Activated CD8-positive, alpha-beta memory T cell treated with anti-CD3 and anti-CD28 coated beads for 48 hours (primary cell): ENCODE measurements at places on chromosomes 2 and 18.

- DNase-seq, result no peak
Measured at GRCh38 chr2:69549421-69549820, 94.1 kb downstream of the AAK1 start.

DNA sequence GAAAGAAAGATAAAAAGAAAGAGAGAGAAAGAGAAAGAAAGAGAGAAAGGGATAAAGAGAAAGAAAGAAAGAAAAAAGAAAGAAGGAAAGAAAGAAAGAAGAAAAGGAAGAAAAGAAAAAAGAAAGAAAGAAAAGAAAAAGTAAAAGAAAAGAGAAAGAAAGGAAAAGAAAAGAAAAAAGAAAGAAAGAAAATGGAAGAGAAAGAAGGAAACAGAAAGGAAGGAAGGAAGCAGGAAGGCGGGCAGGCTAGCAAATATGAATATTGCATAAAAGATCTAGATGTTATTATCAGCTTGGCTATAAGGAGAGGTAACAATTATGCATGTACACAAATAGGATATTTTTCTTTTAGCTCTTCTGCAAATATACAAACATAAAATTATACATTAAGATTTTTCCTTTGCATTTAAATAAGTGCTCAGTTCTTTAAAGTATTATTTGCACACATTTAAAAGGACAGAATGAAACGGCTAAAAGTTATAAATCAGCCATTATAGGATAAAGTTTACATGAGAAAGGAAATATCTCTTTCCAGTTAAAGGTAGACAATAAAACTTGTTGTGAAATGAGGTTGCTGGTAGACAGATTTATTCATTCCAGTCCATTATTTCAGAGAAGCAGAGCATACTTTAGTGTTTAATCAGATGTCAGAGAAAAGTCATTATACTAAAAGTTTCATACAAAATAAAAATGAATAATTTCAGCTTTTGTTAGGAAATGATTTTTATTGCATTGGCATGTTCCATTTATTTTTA lies 511.4 kb downstream of the KCNJ3 start:
- no peak for DNase-seq

DNA sequence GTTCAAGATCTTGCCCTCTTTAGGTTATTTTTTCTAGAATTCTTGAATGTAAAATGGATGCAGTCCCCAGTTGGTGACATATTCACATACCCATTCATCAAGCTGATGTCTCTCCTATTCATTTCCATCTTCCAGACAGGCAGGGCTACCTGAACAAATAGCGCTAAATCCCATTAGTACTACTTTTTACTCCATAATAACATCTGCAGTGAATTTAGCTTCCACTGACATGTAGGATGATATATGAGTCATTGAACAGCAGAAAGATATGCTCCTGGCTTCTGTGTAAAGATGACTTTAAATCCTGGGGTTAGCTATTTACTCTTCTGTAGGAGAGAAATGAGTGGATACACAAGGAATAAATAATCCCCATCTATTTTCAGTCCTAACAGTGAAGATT lies 194.7 kb downstream of the RND3 start:
- DNase-seq, result no peak

- DNase-seq, result no peak
Measured at GRCh38 chr2:86052265-86052664, 53.4 kb downstream of the POLR1A start.

DNA sequence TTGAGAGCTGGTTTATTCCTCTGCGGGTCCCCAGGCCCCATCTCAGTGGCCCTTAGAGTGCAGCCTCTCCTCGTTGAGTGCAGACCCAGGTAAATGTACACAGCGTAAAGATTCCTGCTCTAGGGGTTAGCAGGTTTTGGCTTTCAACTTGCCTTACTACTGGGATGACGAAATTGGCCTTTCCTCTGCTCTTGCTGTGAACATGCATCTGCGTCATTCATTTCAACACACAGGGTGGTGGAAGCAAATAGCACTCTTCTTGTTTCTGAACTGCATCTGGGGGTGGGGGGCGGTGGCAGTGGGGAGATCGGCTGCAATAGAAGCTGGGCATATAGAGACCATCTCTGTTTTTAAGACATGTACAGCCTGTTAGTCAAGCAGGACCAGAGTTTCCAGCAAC lies 16.5 kb upstream of the SLC16A14 start:
- DNase-seq, result no peak

DNA sequence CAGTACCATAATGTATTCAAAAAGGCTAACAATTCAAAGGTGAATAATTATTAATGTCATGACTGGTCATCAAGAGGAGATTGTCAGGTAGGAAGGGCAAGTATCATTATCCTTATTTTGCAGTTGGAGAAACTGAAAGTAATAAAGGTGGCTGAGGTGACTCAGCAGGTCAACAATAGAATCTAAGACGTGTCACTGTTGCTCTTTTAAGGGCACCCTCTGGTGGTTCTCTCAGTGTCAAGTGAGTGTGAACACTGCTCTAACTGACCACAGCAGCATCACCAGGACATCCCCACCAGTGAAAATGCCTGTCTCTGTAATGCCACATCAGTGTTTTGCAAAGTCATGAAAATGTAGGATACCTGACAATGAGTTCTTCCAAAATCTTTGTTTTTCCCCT lies 69.7 kb downstream of the DCC start:
- no peak for DNase-seq

DNA sequence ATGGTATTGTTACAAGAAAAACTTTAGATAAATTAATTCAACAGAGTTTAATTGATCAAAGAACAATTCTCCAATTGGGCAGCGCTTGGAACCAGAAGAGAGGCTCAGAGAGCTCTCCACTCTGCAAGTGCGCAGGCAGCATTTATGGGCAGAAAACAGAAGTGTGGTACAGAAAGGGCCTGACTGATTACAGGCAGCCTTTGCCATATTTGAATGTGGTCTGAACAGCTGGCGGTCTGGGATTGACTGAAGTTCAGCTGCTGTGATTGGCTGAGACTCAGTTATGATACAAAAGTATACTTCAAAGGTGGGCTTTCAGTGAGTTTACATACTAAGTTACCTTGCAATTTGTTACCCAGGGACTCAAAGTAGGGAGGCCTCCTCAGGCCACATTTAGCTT lies 301.3 kb upstream of the ID2 start:
- no peak for DNase-seq

DNA sequence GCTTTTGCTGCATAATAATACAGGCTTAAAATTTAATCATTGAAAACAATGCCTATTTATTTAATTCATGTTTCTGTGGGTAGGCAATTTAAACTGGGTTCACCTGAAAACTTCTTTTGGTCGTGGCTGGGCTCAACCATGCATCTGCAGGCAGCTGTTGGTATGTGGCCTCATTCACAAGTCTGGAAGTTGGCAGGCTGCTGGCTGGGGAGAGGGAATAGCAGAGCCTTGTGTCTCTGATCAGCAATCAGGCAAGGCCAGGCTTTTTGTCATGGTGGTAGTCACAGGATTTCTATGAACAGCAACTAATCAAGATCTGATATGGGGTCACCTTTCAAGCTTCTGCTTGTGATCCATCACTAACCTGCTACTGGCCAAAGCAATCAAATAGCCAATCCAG lies 130.1 kb upstream of the KCNJ3 start:
- no peak for DNase-seq

GRCh38 chr2:192122141-192122540 lies 72.6 kb downstream of the TMEFF2 start:
- DNase-seq, result no peak
